ENCODE measurements at places on chromosomes 2 and 18. TPM values are rescaled to one million over a fixed set of nuclear protein-coding genes. Genes with fewer than 3 reads are reported as not detected.

- H3K4me3 ChIP-seq: no peak overlapping the region
- no peak overlapping the region for H3K27ac ChIP-seq
- no peak for DNase-seq
- no peaks in the 10 kb centered on the region for H3K36me3 ChIP-seq
Measured at GRCh38 chr2:120739438-120740090, 3.9 kb downstream of the GLI2 start.

Gene CDKL4
- total RNA-seq: not detected

- DNase-seq: no peak
- H3K4me3 ChIP-seq: no peak overlapping the region
- H3K27me3 ChIP-seq: no peaks in the 10 kb centered on the region
- no peaks in the 10 kb centered on the region for H3K4me1 ChIP-seq
- no peaks in the 10 kb centered on the region for H3K36me3 ChIP-seq
Measured at GRCh38 chr18:7146067-7146466, 28.5 kb upstream of the LAMA1 start.

Gene FOXD4L1
- total RNA-seq: 0.17 TPM
